Right lung (tissue), 10 donors: ENCODE measurements at places on chromosomes 13 and 19. TPM values are rescaled to one million over a fixed set of nuclear protein-coding genes. Genes with fewer than 3 reads are reported as not detected.

DNA sequence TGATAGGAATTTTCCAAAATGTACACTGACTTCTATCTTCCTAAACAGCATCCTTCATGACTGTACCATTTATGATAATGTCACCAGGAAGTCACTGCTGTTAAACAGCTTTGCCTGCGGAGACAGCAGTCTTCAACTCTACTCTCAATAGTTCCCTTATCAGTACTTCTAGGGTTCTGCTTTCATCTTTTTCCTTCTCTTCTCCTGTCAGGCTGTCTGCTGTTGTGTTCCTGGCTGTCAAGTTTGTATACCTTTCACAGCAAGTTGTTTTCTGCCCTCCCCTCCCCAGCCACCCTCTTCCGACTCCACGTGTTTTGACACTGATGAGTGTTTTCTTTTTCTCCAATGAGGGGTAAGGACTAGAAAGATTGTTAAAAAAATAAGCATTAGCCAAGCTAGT is 2.2 kb downstream of the UPF3A start:
- no peak for DNase-seq

GRCh38 chr13:103067751-103068555 is 1.7 kb upstream of the SLC10A2 start:
- DNase-seq, result no peak

DNA sequence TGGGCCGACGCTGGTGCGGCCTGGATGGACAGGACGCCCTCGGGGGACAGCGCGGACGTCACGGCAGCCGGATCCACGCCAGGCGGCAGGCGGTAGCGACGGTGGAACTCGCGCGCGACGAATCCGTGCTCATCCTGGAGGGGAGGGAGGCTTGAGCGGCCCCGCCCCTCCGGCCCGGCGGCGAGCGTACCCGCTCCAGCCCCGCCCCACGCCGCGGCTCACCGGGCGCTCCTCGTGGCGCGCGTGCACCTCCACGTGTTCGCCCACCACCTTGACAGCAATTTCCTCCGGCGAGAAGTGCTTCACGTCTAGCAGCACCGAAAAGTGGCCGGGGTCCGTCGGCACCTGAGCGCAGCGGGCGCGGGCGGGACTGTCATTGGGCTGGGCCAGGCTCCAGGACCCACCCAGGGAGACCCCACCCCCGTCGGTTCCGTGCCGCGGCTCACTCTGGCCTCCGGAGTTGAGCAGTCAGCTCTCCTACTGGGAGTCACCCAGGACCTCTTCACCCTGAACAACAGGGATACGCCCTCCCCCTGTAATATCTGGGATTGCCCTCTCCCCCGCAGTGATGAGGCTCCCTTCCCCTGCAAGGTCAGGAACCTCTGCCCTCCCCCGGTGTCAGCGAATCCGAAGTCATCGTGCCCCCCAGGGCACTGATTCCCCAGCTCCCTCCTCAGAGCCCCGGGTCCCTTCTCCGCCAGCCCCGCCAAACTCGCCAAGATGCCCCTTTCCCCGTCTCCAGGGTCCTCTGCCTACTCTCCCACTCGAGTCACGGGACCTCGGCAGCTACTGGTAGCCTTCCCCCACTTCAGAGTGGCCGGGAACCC is 1.1 kb downstream of the HSPB6 start:
- peak; percentile 53 for DNase-seq

GRCh38 chr13:44415815-44416214 is 42.2 kb downstream of the SERP2 start:
- no peak for DNase-seq

GPC5 gene
- polyA plus RNA-seq, result 9.2 TPM

GRCh38 chr13:26951581-26952177 is 191.1 kb upstream of the GPR12 start:
- DNase-seq, result no peak

EPS8L1 gene
- polyA plus RNA-seq, result 16.4 TPM

GRCh38 chr13:42581427-42581826 is 7.5 kb downstream of the TNFSF11 start:
- DNase-seq, result no peak

DNA sequence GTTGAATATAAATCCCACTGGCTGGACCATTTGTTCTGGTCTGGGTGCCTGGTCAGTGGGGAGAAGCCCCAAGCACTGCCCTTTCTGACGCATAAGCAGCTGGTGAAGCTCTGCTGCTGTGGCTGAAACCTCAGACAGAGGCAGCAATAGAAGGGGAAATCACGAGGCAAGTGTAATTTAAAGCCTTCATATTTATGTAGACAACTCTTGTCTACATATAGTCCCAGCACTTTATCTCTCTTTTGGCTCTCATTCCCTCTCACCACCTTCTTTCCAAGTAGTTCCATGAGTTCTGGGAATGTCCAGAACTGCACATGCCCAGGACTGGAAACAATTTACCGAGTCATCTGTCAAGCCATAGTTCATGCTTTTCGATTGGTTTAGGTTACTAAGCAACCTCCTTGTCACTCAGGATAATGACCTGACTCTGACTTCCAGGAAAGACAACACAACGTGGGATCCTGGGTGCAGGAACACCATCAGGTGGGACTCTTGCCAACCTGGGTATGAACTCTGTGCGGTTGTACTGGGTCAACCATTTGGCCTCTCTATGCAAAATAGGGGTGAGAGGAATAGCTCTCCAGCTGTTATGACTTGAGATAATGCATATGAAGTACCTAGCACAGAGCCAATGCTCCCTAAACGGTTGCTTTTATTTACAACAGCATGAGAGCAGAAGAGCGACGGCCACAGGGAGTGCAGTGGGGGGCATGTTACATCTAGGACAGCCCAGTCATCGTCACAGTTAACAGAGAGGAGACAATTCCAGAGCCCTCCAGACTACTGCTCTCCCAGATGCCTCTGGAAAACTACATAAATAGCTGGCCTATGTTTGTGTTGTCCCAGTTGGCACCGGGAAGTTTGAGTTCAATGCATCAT is 321.9 kb downstream of the FOXO1 start:
- peak; percentile 61 for DNase-seq

- DNase-seq, result no peak
Observed at GRCh38 chr13:75135325-75135825, 346.6 kb downstream of the TBC1D4 start.
